Activated naive CD4-positive, alpha-beta T cell (primary cell): ENCODE measurements at places on chromosomes 3 and 15.

- no peak for DNase-seq
Measured at GRCh38 chr3:195256639-195257453, 14.1 kb downstream of the XXYLT1 start.

DNA sequence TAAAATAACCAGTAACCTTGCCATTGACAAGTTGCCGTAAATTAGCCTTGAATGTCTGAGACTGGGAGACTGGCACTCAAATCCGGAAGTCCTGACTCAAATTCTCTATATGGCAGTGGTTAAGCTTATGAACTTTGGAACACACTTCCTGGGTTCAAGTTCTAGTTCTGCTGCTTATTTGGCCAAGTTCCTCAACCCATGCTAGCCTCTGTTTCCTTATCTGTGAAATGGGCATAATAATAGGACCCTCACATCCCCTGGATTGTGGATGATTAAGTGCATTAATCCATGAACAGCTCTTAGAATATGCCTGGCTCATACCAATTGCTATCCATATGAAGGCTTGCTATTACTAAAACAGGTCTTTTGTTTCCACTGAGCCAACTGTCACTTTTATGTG lies 311.5 kb downstream of the EDEM1 start:
- DNase-seq = no peak

- DNase-seq = no peak
Measured at GRCh38 chr15:80216141-80216540, 35.9 kb downstream of the CTXND1 start.

GRCh38 chr3:62727981-62728380 lies 147.2 kb downstream of the CADPS start:
- no peak for DNase-seq

DNA sequence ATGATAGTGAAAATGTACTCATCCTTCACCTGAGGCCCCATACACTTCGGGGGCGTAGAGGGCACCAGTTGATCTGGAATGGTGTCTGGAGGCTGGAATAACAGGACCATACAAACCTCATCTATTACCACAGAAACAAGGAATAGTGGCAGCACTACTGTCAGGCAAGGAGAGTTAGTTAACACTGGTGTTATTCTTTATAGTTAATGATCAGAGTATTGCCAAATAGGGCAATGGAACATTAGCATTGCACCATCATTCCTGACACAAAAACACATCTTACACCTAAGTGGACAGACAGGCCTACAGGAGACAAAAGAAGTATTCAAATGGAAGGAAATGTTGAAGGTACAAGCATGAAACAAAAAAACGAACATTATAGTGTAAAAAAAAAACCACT lies 137.0 kb upstream of the UBP1 start:
- no peak for DNase-seq

GRCh38 chr3:63192248-63192647 lies 85.9 kb upstream of the SYNPR start:
- no peak for DNase-seq

DNA sequence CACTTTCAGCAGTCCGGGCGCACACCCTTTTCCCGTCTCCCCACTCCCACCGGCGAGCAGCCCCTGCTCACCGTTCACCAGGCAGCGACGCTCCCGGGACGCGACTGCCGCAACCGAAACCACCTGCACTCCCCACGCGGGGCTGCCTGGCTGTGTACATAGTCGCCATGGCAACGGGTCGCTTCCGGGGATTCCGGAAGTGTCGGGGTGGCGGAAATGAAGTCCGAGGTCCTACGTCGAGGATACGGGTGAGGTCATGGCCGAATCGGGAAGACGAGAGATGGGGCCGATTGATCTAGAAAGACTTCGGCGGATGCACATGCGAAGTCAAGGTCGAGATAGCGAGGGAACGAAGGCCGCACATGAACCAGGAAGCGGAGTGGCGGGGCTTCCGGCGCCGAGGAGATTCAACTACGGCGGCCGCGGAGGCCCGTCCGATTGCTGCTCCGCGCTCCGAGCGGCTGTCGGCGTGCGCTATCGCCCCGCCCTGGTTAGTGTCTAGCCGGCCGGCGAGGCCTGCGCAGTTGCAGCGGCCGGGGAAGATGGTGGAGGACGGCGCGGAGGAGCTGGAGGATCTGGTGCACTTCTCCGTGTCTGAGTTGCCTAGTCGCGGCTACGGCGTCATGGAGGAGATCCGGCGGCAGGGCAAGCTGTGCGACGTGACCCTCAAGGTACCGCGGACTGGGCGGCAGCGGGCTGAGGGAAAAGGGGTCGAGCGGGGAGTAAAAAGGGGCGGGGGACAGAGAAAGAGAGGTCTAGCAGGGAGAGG lies at the start of the genes KIF9 and KLHL18:
Gene KIF9, minus strand, starts transcription at position 376 of the 769 bp plus-strand sequence. CDS start 5,425 bp downstream, outside the sequence.
Gene KLHL18, plus strand, starts transcription at position 521 of the 769 bp plus-strand sequence. Its CDS starts 22 bp downstream, at position 543.
- DNase-seq = peak; percentile 94

DNA sequence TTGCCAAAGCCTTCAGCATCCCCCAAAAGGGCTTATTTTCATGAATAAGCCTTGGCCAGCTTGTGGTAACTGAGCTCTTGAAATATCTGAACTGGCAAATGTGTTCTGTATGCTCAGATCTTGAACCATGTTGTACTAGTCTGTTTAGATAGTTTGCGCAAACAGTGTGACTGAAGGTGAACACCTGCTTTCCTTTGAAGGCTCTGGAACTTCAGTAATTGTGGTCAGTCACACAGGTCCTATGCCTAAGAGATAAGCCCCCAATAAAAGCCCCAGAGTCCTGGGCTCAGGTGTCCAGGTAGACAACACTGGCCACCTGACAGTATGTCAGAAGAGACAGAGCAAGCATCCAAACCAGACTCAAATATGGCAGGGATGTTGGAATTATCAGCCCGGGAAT lies 5.4 kb downstream of the TUBGCP5 start:
- DNase-seq = no peak
